ENCODE measurements at places on chromosomes 6 and 20.
A peak's percentile ranks its signal among the peaks of the same experiment; 100 is the strongest.

- DNase-seq, result no peak
These were observed 23.5 kb downstream of the TM9SF4 start for GRCh38 chr20:32132911-32133549.

DNA sequence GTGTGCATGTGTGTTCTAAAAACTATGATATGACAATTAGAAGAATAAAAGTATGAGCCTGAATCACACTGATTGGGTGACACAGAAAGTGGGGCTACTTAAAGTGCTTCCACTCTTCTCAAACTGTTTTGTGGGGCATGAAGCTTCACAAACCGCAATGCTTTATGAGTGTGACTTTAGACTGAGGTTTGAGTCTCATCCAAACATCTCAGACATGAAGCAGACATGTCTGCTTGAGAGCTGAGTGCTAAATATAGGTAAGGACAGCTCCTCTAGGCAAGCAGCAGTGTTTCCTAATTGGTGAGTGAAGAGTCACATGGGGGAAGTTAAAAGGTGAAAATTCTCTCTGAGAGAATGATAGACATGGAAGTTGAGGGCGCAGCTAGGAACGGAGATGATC is 726.9 kb upstream of the CITED2 start:
- no peak for DNase-seq

DNA sequence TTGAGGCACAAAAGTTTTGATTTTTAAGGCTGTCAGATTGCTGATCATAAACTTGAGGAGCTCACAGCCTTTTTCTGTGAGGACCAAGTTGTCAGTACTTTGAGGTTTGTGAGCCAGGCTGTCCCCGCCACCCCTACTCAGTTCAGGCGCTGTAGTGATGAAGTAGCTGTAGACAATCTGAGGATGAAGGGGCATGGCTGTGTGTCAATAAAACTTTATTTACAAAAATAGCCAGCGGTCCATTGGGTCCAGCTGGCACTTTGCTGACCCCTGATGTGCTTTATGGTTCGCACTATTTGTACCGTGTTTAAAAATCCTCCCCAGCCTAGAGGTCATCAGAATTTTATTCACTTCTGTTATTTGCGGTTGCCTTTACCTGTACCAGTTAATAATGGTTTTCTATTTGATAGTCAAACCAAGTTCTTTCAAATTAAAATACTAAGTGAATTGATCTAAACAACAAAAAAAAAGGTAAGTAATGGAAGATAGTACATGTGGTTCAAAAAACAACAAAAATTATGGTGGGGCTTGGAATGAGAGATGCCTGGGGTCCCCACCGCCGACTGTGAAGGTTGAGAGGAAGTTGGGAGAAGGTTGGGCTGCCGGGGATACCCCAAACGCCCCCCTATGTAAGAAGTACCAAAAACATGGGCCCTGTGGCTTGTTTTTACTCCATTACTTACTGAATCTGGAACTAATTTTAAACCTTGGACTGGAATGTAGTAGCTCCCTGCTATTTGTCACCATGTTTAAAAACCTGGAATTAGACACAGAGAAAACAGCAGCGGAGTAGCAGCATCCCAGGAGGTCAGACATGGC is 123.6 kb downstream of the SYCP2 start:
- DNase-seq, result no peak

DNA sequence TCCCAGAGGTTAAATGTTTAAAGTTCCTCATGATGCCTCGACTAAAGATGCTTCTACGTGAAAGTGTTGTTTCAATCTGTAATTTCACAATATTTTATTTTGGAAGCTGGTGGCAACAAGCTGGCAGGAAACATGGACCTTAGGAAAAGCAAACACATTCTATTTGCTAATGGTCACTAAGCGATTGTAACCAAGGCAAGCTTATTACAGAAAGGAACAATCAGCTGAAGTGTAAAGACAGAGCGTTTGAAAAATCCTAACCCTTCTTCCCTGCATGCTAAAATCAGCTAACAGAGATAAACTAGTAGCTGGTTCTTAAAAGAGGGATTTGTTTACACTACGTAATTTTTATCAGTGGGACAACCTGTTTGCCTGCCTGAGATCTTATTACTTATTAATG is 50.0 kb downstream of the IL20RA start:
- DNase-seq, result no peak

GRCh38 chr20:48056218-48056617 is 270.9 kb upstream of the SULF2 start:
- DNase-seq, result peak; percentile 68

- peak; percentile 93 for DNase-seq
These were observed 6.6 kb downstream of the CITED2 start for GRCh38 chr6:139367810-139368351.

DNA sequence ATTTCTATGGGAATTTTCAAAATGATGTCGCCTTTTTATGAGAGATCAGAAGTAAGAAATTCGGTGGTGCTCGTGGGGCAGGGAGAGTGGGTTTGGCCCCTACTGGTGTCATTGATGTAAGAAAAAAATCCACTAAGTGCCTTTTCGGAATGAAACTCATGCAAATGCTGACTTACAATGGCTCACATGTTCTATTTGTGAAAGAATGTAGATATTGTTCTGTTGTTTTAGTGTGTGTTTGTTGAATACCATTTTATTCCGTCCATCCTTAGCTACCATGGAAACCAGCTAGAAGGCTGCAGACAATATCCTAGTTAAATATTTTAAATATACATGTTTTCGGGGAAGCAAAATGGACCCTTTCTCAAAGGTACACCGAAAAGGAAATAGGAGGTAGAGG is 304.9 kb downstream of the TAF4 start:
- DNase-seq, result no peak

DNA sequence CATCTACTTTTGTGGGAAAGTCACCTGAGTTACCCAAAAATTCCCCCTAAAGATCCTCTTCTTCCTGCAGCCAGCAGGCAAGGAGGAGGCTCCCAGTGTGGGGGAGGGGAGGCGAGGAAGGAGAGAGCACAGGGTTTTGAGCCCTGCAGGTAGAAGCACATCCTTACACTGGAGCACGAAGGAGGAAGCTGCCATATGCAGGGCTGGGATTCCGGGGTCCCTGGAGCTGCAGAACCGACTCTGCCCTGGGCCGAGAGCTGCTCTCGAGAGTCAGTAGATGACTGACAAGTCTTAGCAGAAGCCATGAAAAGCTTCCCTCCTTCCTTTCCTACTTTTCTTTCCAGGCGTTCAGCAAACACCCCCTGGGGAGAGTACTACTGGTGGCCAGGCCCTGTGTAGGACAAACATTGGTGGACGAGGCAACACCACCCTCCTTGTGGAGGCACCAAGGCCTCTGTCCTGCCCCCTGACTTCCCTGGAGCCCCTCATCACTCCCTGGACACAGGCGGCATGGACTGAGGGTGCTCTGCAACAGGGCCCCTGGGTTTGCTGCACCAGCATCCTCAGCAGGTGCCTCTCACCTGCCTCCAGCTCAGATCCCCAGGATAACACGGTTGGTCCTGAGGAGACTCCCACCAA is 211.7 kb upstream of the CST7 start:
- DNase-seq, result no peak

- peak; percentile 40 for DNase-seq
These were observed 1.0 kb downstream of the NAPB start for GRCh38 chr20:23419995-23420901.

GRCh38 chr6:117795234-117795633 is 111.8 kb upstream of the SLC35F1 start:
- no peak for DNase-seq

DNA sequence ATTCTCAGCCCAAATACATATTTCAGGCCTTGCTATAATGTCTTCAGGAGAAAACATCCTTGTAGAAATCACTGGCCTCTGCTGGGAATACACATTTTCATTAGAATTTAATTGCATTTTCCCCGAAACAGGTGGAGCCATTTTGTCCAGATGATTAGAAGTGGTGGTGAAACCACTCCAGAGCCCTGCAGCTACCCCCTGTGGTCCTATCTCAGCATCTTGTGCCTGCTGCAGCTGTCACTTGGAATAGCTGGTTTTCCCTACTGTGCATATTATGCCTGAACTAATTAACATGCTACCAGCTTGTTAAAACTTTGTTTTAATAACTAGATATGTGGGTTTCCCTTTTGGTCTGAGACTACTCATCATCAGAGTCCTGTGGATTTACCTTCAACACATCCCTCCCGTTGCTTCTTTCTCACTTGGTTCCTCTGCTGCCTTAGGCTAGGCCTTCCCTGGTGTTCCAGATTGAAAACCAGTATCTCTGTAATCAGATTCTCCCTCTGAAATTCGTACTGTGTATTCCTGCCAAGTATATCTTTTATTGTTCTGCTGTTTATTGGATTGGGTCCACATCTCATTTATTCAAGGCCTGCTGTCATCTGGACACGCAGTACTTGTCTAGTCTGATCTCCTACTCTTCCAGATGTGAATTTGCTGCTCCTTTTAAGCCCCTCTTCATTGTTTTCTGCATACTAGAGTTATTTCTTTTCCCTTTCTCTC is 15.2 kb downstream of the DNAH8 start:
- no peak for DNase-seq

DNA sequence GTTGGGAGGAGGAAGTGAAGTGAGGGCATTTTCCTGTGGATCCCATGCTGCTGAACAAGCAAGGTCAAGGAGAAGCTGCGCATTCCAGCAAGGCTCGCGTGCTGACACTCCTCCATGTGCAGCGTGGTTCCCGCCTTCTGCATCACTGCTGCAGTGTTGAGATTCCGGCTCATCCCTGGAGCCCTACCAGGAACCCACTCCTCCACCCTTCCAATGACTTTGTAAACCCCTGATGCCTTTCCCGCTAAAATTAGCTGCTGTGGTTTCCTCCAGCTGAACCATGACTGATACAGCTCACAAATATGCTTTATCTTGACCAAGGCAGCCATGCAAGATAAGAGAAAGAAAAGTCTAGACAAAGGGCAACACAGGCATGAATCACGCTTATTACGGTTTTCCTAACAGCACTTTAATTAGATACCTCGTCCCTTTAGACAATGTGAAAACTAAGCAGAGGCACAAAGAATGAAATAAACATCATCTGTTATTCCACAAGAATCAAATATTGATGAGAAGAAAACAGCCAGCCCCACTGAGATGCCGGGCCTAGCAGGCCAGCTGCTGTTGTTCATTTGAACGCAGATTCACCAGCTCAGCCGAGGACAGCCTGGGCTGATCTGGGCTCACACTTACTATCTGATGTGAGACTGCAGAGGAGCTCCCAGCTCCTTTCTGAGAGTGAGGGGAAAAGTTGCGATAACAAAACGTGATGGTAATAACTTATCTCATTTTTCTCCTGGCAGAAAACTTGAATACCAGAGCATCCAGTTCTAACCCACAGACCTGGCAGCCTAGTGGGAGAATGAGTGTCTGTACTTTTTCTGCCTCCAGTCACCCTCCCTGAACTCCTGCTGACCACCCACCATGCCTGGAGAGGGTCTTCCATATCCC is 14.2 kb upstream of the BNIP5 start:
- no peak for DNase-seq

DNA sequence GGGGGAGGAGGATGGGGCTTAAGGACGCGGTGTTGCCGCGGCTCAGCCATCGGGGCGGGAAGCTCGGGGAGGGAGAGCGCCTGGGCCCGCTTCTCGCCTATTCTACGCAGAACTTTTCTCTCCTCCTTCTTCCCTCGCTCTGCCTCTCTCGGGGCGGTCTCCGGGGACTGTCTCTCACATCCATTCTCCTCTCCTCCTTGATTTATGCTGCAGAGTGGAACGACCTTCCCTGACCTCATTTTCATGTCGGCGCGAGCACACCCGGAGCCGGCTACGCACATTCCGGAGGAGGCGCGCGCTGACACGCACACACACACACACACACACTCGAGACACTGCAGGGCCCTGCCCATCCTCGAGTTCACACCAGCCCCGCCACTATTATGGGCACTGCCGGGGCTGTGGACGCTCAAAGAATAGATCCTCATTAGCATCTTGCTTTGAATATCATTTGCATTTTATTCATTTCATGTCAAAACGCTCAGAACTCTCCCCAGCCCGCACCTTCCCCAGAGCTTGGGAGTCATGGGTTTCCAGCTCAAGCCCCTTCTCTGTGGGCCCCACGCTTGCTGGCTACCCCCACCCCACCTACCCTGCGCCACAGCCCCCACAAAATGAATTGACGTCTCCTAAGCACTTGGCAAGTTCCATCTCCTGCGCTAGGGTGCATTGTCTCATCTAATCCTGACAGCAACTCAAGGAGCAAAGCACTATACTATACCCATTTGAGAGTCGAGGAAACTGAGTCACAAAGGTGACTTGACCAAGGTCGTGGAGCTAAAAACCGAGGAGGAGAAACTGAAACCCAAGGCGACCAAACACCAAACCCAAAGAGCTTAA is 36.8 kb downstream of the NCR2 start:
- peak; percentile 57 for DNase-seq

GRCh38 chr6:142030115-142030619 is 102.6 kb upstream of the GJE1 start:
- DNase-seq, result peak; percentile 78

DNA sequence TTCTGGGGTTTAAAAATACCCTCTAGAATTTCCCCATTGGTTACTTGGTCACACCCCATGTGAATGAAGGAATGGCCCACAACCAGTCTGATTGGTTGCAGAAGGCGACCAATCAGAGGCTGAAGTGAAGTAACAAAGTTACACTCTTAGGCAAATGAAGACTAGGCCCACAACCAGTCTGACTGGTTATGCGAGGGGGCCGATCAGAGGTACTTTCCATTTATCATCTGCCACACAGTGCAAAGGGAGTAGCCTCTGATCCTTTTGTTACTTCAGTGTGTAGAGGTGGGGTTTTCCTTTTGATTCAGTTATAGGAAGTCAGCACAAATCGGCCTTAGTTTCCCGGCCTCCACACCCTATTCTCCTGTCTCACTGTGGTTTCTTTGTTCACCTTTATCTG is 61.2 kb upstream of the SGK1 start:
- DNase-seq, result no peak

DNA sequence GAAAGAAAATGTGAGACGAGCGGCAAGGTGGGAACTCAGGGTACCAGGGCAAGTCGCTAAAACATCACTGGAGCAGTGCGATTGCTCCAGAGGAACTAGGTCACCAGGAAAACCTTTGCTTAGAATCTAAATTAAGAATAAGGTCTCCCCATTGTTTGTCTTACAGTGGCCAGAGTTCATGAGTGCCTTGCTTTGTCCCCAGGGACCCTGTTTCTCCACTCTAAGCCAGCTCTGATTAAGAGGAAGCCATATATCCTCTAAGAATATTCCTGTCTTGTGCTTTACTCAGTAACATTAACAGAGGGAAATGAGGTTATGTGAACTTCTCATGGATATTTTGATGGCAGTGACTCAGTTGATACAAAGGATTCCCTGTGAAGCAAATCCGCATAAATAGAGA is 305.8 kb downstream of the CD83 start:
- DNase-seq, result no peak

DNA sequence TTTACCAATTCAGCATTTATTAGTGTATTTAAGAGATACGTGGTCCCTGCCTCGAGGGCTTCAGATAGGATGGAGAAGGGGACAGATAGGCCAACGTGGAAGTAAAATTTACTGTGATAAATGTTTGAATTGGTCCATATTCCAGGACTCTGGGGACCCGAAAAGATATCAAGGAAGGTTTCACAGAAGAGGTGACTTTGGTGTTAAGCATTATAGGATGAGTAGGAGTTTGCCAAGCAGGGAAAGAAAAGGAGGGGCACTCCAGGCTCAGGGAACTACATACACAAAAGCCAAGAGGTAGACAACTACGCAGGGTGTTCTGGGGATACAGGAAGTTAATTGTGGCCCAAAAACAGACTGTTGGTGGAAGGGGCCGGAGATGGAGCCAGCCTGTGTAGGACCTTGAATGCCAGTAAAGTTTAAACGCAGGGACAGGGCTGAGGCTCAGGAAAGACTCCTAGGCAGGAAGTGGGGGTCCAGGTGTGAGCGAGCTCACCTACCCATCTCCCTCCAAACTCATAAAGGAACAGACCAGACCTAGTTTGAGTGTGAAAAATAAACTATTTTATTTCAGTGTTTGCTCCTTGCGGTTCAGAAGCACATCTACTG is 37.0 kb downstream of the TGM2 start:
- no peak for DNase-seq

All from neural progenitor cell (in vitro differentiated cells).